ENCODE measurements at places on chromosomes 13 and 19.

DNA sequence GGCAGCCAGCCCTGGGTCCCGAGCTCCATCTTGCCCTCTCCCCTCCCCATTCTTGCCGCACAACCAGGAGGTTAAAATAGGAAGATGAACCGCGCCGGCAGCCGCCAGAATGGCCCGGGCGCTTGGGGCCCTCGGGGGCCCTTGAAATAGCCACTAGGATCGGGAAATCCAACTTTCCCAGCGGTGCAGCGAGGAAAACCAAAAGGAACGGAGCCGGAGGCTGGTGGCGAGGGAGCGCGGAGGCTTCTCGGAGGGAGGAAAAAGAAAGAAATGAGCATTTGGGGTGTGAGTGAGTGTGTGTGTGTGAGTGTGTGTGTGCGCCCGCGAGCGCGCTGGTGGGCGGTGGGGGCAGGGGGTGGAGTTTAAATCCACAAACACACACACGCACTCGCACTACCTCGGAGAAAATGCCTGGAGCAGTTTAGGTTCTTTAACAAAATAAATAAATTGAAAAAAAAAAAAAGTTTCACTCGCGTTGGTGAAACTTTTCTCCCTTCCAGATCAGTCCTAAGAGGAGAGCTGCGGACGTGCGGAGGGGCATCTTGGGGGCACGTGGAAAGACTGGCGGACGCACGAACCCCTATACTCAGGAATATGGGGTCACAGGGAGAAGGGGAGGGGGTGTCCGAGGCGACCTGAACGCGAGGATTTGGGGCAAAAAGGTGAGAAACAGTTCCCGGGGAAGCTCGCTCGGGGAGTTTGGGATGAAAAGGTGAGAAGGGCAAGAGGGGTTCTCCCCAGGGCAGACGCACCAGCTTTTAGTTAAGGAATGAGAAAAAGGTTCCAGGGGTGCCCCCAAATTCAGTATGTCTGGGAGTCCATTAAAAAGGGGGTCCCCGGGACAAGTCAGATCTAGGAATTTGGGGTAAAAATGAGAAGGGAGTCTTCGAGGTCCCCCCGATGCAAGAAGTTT is 1.3 kb downstream of the RFX2 start:
- DNase-seq: peak; percentile 20

DNA sequence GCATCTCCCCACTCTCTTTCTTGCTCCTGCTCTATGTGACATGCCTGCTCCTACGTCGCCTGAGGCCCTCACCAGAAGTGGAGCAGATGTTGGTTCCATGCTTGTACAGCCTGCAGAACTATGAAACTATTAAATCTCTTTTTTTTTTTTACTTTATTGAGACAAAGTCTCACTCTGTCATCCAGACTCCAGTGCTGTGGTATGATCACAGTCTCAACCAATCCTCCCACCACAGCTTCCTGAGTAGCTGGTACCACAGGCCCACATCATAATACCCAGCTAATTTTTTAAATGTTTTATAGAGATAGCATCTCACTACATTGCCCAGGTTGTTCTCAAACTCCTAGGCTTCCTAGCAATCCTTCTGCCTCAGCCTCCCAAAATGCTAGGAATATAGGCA is 1067.7 kb downstream of the PCDH9 start:
- DNase-seq: no peak

DNA sequence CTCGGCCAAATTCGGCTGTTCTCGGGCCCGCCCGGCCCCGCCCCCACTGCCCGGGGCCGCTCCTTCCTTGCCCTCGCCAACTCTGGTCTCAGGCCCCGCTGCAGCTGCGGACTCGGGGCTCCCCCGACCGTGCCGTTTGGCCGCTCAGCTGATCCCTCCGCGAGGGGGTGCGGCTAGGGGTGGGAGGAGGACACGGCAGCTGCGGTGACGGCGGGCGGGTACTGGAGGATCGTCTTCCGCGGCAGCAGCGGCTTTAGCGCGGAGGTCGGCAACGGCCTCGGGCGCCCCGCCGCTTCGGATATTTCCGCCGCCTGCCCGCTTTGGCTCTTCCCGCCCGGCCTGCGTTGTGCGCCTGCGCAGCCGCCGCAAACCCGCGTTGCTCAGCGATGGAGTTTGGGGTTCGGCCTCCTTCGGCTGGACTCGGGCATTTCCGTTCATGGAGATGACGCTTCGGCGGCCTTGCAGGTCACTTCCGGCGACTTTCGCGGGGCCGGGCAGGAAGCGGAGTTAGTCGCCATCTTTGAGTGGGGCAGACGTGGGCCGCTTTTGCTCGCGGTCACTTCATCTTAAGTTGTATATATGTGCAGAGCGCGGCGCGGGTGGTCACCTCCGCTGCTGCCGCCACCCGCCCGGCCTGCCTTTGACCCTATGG is 338 bp upstream of the UBE2M start:
- no peak for DNase-seq

GRCh38 chr19:10061717-10062310 is 24.3 kb upstream of the SHFL start:
- no peak for DNase-seq

Data from C1 segment of cervical spinal cord (tissue), 14 donors.